ENCODE measurements at places on chromosomes 1 and 21. TPM values are rescaled to one million over a fixed set of nuclear protein-coding genes. Genes with fewer than 3 reads are reported as not detected.

- DNase-seq: no peak
Observed at GRCh38 chr1:66282343-66282852, 251.6 kb upstream of the SGIP1 start.

Gene RGS4
- 0.50 TPM for total RNA-seq

GRCh38 chr1:183548116-183548515 lies 42.1 kb downstream of the NCF2 start:
- DNase-seq: no peak

Gene NBPF9
- 28.1 TPM for total RNA-seq

GRCh38 chr1:24108334-24109165 lies 3.4 kb downstream of the MYOM3 start:
- DNase-seq: no peak

DNA sequence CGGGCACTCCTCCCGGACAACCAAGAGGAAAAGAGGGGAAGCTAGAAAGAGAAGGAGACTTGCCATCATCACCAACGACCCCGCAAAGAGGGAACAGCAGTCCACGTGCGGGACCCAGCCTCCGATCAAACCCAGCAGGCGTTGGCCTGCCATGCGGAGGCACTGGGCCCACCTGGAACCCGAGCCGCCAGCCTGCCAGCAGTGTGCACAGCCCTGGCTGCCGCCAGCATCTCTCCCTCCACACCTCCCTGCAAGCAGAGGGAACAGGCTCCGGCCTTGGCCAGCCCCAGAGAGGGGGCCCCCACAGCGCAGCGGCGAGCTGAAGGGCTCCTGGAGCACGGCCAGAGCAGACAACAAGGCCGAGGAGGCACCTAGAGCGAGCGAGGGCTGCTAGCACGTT lies 1244.7 kb upstream of the B3GALT2 start:
- no peak for DNase-seq

Gene REG4
- not detected for total RNA-seq

DNA sequence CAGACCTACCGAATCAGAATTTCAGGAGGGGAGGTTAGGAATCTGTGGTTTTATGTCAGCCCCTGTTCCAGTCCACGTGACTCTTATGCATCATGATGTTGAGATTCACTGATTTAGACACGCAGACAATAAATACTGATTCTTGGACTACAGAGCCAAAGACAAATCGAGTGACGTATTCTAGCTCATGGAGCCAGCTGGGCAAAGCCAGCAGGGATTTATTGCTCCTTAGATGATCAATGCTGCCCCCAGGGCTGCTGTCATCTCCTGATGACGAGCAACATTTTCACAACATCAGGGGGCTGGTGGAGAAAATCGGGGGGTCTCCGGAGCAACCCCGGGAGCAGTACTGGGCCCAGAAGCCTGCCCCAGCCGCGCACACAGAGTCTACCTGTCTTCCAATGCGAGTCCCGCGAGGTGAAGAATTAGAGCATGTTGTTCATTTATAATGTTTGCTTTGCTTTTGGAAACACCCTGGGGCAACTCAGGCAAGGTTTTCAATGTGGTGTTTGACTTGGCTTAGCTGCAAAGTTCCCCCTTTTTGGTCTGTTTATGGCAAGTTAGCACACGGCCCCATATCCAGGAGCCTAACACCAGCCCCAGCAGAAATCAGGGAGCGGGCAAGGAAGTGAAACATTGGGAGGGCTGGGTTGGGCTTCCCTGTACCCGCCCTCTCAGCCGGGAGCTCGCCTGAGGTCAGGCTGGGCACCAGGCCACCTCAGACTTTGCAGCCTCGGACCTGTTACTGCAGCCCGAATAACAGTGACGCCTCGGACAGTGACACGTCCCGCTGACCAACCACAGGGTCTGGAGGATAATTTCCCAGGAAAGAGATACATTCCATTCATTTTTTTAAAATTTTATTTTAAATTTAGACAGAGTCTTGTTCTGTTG lies 19.9 kb upstream of the CLDN14 start:
- DNase-seq: peak; percentile 93
